NCI-H1105 (cell line): ENCODE measurements at places on chromosomes 6 and 20.

GRCh38 chr6:31308050-31308844, 36.4 kb upstream of the HLA-C start:
- no peak for DNase-seq

GRCh38 chr6:148708707-148709106, 38.1 kb upstream of the UST start:
- no peak for DNase-seq

GRCh38 chr6:71292001-71292400, 3.4 kb downstream of the OGFRL1 start:
- no peak for DNase-seq

DNA sequence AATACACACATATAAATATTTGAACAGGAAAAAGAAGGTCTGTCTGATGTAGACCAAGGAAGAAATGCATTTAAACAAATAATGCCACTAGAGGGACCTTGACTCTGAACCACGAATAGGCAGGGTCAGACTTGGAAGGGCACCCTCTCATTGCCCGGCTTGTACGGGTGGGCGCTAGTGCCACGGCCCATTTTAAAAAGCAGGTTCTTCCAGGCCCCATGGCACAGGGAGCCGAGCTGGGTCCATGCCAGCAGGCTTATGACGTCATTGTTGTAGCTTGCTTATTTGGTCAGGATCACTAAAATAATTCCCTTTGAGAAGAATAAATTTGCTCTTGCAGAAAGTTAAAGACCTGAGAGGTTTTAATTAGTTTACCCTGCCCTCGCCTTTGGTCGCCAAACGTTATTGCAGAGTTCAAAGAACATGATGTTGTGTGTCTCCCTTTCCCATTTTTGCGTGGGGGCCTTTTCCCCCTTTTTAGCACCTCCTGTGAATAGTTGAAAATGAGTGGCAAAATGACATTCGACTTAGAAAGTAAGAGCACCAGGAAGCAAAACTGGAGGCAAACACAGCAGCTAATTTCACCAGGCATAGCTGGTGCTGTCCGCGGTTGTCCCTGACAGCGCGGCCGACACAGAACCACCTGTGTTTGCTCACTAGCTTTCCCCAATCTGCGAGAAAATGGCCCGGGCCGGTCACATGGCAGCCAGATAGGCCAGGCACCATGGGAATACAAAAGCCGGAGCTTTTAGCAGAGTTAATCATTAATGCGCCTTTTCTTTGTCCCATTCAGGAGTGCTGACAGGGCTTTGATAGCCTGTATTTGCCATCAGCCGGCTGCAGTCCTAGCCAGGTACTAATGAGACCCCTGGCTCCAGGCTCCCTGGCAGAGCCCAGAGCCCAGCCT, 93.8 kb downstream of the FOXA2 start:
- peak; percentile 82 for DNase-seq

DNA sequence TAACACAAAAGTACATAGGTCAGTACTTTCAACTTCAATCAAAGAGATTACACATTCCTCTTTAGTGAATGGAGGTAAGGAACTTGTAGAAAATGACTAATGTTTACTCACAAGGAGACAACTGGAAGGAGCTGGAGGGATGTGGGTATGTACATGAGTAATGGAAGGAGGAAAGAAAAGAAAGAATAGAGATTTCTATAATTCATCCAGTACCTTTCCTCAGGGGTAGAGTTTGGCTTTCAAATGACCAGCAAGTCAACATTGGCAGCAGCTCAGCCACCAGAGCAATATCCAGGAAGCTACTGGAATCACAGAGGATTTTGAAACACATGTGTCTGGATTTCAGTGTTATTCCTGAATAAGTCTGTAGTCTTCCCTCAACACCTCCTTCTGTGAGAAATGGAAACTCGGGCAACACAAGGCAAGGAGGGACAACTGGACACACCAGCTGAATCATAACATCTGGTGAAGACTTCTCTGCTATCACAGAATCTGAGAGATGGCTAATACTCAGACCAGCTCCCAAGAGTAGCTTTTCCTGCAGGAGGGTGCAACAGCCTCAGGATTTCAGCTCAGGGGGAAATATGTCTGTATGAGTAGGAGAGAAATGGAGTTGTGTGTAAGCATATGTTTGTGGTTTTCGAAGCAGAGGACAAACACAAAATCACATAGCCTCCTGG, 98.8 kb downstream of the HAO1 start:
- DNase-seq = no peak

- peak; percentile 70 for DNase-seq
These were observed 391 bp downstream of the MAPRE1 start for GRCh38 chr20:32819992-32820697.

DNA sequence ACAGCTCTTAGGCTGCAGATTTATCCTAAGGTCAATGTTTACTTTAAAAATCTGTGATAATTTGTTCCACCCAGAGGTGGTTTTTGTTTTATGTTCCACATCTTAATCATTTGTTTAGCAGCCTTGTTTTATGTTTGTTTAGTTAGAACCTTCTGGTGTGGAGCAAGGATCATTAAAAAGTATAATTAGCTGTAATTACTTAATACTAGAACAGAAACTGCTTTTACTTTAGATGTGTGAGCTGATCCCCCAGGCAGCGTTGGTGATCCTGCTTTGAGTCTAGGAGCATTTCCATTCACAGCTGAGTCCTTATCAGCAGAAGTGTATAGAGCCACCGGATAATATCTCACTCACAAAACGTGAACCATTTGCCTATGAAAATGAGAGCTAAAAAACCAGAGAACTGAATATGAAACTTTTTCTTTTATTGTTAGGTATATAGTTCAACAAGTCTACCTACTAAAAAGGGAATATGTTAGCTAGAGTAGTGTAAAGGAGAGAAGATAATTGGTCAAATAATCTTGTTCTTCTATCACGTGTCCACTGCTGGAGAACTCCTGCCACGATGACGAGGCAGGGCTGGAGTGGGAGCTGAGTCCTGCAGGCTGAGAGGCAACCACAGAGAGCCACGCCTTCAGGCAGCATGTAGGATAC, 78.5 kb downstream of the TRMT11 start:
- no peak for DNase-seq

DNA sequence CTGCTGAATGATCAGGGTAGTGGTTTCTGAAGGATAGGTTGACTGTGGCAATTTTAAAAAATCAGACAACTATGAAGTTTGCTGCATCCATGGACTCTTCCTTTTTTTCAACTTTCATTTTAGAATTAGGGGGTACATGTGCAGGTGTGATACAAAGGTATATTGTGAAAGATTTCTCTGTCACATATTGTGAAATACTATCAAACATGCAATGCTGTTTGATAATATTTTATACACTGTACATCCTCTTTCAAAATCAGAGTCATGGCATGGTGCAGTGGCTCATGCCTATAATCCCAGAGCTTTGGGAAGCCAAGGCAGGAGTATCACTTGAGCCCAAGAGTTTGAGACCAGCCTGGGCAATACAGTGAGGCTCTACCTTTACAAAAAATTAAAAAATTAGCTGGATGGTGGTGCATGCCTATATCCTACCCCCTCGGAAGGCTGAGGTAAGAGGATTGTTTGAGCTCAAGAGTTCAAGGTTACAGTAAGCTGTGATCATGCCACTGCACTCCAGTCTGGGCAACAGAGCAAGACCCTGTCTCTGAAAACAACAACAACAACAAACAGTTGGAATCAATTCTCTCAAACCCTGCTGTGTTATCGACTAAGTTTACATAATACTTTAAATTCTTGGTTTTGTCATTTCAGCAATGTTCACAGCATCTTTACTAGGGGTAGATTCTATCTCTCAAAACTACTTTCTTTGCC, 4.6 kb downstream of the WFDC12 start:
- DNase-seq = no peak

DNA sequence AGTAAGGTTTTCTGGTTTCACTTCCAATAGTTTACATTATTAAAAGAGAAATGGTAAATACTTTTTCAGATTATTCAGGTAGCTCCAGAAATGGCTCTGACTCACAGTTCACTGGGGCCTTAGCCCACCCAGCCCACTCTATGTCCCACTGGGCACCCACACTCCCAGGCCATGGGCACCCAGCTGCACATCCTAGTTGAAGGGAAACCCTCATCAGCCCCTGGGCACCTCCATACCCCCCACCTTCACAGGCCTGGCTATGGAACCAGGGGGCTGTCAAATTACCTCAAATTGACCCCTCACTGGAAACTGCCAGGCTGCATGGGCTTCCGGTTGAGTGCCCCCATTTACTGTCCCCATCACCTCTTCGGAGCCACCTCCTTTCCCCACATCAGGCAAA, 51.5 kb downstream of the BMP7 start:
- DNase-seq = no peak

- no peak for DNase-seq
These were observed 65.8 kb downstream of the SYTL3 start for GRCh38 chr6:158715330-158716311.
